ENCODE measurements at places on chromosomes 7 and 10.

GRCh38 chr7:1748076-1748838, 78.2 kb downstream of the ELFN1 start:
- DNase-seq, result no peak

- no peak for DNase-seq
Measured at GRCh38 chr7:98795741-98796493, 73.9 kb downstream of the TMEM130 start.

DNA sequence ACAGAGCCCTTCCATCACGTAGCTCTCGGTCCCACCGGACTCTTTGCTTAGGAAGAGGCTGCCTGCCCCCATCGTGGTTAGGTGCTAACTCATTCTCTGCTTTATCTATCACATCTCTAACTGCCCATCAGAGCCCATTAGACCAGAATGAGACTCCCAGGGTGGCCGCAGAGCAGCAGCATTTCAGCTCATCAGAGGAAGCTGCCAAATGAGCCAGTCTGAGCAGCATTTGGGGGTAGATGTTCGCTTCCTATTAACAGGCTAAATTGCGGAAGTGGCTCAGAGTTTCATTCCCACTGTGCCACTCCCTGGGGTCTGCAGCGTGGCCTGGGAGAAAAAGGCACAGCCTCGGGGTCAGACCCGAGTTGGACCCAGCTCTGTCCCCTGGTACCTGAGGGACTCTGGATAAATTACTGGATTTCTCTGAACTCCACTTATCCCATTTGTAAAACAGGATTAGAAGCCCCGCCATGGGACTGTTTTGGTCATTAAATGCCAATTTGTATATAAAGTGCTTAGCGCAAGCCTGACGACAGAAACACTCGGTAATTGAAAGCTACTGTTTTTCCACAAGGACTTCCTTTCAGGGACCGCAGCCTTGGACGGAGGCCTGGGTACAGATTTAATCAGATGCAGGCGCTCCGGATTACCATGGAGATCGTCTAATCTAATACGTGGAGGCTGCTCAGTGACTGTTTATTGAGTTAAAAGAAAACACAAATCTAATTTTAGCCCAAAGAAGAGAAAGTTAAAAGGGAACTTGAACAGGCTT, 73.8 kb upstream of the PRLHR start:
- DNase-seq, result peak; percentile 14

DNA sequence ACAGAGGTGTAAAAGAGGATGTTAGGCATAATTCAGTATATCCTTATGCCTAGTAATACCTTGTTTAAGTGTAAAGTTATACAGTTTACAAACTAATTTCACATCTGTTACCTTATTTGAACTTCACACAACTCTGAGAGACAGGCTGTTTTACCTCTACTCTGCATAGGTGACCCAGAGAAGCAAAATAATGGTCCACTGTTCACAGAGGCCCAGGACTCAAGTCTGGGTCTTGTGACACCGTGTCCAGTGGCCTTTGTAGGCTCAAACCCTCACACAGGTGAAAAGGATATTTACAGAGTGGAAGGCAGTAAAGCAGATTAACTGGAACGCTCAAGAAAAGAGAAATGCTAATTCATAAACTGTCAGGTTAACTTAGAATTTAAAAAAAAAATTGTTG, 32.1 kb downstream of the ASAH2 start:
- DNase-seq, result no peak

DNA sequence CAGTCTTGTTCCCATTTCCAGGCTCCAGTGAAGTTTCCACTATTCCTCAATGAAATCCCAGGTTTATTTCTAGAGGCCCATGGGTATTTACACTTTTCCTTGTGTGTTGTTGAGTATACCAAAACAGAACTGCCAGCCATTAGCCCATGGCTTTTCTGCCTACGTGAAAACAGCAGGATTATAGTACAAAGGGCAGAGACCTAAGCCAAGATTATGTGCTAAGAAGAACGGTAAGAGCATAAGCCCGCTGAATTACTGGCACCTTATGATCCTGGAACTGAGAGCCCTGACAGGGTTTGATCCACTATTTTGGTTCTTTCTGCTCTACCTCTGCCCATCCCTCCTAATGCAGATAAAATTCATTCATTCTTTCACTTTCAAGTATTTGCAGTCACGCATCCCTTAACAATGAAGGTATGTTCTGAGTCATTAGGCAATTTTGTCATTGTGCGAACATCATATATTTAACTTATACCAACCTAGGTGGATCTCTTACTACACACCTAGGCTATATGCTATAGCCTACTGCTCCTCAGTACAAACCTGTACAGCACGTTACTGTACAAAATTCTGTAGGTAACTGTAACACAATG, 16.0 kb downstream of the SEMA3C start:
- DNase-seq, result no peak
